ENCODE measurements at places on chromosomes 12 and 14. TPM values are rescaled to one million over a fixed set of nuclear protein-coding genes. Genes with fewer than 3 reads are reported as not detected.

The SOAT2 gene
- 0.41 TPM for total RNA-seq

The GALNT16 gene
- 11.3 TPM for total RNA-seq

The RTN1 gene
- total RNA-seq, result 4.9 TPM

The MAPK1IP1L gene
- 50.2 TPM for total RNA-seq

The TAS2R7 gene
- total RNA-seq, result not detected

The TAS2R46 gene
- not detected for total RNA-seq

All from transverse colon (tissue), 4 donors.